PC-9 (cell line): ENCODE measurements at places on chromosomes 11 and 22. TPM values are rescaled to one million over a fixed set of nuclear protein-coding genes. Genes with fewer than 3 reads are reported as not detected.

DNA sequence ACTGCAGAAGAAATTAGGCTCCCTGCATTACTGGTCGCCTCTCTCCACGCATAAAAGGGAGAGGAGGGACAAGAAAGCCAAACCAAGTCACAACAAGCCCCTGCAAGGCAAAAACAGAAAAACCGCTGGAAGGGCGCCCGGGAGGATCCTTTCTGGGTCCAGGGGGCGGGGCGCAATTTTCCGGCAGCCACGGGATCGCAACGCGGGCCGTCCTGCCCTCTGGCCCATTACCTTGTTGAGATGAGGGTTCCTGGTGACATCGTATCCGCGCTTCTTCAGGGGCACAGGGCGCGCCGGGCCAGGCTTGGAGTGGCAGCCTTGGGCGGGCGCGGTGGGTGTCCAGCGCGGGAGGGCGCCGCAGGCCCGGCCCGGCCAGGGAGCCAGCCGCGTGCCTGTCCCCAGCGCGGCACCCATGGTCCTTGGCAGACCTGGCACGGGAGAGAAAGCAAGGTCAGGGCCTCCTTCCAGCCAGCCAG, 847 bp downstream of the ME3 start:
- peaks cover 52% of the 10 kb centered on the region for H3K4me1 ChIP-seq
- peak; percentile 61 for DNase-seq
- H3K36me3 ChIP-seq: no peaks in the 10 kb centered on the region
- H3K27me3 ChIP-seq: no peaks in the 10 kb centered on the region
- peak overlapping the region; percentile 82 for H3K4me3 ChIP-seq
- H3K27ac ChIP-seq: peak overlapping the region; percentile 87

- no peak overlapping the region for H3K4me3 ChIP-seq
- DNase-seq: no peak
- no peaks in the 10 kb centered on the region for H3K4me1 ChIP-seq
- no peaks in the 10 kb centered on the region for H3K27me3 ChIP-seq
Observed at GRCh38 chr11:93329936-93330445, 551 bp upstream of the DEUP1 start.

DNA sequence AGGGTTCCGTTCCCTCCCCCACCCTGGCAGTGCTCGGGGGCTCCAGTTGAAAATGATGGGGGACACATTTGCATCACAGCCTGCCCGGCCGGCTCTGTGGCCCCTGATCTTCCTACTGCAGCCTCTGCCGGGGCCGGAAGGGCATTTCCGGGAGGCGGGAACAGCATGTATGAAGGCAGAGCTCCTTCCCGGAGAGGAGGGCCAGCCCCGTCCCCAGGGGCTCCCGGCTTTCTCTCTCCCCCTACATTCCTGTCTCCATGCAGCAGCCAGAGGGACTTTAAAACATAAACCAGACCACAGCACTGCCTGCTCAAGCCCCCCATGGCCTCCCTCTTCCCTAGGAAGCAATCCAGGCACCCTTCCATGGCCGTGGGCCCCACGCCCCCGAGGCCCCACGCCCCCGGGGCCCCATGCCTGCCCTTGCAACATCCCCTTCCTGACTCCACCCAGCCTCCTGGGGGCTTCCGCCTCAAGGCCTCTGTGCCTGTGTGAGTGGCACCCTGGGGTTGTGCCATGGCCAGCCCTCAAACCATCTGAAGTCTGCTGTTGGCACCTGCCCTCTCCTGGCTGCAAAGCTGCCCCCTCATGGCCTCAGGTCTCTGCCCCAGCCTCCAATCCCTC, 73.1 kb downstream of the CDKN1C start:
- H3K27ac ChIP-seq: no peak overlapping the region
- no peak overlapping the region for H3K4me3 ChIP-seq
- no peaks in the 10 kb centered on the region for H3K4me1 ChIP-seq
- H3K27me3 ChIP-seq: peaks cover 50% of the 10 kb centered on the region
- H3K36me3 ChIP-seq: no peaks in the 10 kb centered on the region

Gene GNAZ
- total RNA-seq: 1.2 and 1.7 TPM in 2 replicates

- H3K27me3 ChIP-seq: no peaks in the 10 kb centered on the region
- H3K36me3 ChIP-seq: no peaks in the 10 kb centered on the region
- DNase-seq: no peak
- H3K4me3 ChIP-seq: no peak overlapping the region
- H3K4me1 ChIP-seq: no peaks in the 10 kb centered on the region
Observed at GRCh38 chr22:35684270-35684700, 33.4 kb upstream of the APOL5 start.

- no peak for DNase-seq
- no peaks in the 10 kb centered on the region for H3K27me3 ChIP-seq
- H3K4me3 ChIP-seq: no peak overlapping the region
- H3K36me3 ChIP-seq: no peaks in the 10 kb centered on the region
- H3K27ac ChIP-seq: no peak overlapping the region
Observed at GRCh38 chr11:72940417-72940816, 126.2 kb downstream of the ATG16L2 start.

DNA sequence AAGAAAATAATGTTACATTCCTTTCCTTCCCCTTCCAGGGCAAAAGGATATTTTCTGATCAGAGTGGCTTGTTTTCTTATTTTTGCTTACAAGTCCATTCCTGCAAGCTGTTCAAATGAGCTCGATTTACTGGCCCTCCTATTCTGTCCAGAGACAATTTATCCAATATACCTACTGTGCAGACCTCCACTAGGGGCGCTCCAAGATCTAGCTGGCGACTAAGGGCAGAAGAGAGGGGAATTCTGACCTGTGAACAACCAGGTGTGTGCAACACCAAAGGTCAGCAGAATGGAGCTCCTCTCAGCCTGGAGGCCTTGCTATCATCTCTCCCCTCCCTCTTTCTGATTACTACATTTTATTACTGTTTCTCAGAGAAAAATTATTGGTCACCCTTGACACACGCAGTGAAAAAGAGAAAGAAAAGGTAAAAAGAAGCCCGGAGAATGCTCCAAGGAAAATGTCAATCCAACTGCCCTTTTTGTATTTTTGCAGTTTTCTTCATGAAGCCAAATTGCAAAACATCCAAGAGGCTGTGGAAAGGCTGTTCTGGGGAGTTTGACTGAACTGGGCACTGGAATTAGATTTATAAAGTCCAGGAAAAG, 3.2 kb downstream of the SEZ6L start:
- H3K4me1 ChIP-seq: no peaks in the 10 kb centered on the region
- no peaks in the 10 kb centered on the region for H3K36me3 ChIP-seq
- H3K4me3 ChIP-seq: no peak overlapping the region
- DNase-seq: peak; percentile 5
- no peak overlapping the region for H3K27ac ChIP-seq
- peaks cover 34% of the 10 kb centered on the region; the same call in 1 of the 2 replicates for H3K27me3 ChIP-seq

DNA sequence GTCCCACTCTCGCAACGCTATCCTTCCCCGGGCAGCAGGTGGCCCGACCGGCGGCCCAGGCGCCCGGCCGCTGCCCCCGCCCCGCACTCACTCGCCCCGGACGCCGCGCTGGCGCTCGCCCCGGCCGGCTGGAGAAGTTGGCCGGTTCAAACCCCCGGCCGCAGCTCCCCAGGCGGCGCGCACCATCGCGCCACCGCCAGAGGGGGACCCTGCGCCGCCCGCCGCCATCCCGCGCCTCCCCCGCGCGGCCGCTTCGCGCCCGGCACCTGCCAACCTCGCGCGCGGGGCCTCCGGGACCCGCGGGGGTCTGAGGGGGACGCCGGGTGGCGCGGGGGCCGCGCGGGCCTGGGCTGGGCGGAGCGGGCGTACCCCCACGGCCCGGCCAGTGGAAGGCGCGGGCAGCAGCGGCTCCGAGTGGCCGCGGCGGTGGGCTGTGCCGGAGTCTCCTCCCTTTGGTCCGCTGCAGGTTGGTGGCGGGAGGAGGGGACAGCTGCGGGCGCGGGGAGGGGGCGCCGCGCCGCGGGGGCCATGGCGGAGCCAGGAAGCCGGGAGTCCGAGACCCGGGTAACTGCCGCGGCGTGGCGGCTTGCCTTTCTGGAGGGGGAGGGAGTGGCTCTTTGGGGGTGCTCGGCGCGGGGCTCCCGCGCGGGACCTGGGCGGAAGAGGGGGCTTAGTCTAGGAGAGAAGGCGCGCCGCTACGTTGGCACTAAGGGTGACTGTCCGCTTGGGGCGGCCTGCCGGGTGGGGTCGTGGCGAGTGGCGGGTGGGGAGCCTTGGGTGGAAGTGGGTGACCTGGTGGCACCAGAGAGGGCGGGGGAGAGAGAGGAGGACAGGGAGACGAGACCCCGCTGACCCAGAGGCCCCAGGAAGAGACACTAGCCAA, at the start of the genes MPST and TST:
MPST (plus strand) TSS at position 434 of the 883 bp plus-strand sequence; CDS start at position 529, 95 bp downstream.
TST (minus strand) TSS at position 139 of the 883 bp plus-strand sequence. CDS start 715 bp downstream, outside the sequence.
- H3K27me3 ChIP-seq: no peaks in the 10 kb centered on the region
- peak within 1 kb of the TSS; percentile 17 for H3K27ac ChIP-seq
- H3K4me1 ChIP-seq: peaks cover 42% of the 10 kb centered on the region
- peaks cover 10% of the 10 kb centered on the region; the same call in 1 of the 2 replicates for H3K36me3 ChIP-seq
- peak within 1 kb of the TSS; percentile 62 for H3K4me3 ChIP-seq
